HAP-1 (cell line): ENCODE measurements at places on chromosomes 6 and 20.

- no peak for DNase-seq
Measured at GRCh38 chr20:44597516-44597915, 15.1 kb downstream of the PKIG start.

GRCh38 chr20:54494303-54495006 lies 19.1 kb downstream of the DOK5 start:
- DNase-seq: no peak

DNA sequence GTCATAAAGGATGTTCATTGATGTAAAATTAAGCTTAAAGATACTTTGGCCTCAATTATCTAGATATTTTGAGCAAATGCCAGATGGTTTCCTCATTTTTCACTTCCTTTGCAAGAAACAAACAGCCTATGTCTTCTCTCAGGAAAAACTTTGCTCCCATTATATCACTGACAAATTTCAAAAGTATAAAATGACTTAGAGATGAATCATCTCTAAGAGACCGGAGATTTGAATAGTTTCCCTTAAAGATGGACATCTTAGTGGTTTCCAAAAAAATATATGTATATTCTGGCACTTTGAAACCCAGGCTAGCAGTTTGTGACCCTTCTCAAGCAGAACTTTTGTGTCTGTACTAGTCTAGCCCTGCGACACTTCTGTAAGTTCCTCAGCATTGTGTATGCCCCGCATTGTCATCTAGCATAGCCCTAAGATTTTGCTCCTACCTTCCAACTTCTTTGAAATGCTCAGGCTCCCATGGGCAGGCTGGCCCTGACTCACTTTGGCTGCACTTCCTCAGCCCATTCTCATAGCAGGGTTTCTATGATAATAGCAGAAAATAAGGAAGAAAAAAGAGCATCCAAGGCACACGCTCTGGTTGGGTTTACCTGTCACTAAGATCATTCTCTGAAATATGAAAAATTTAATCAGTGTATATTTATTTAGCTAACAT lies 25.7 kb upstream of the POU3F2 start:
- DNase-seq: no peak

GRCh38 chr6:163583558-163583957 lies 169.0 kb downstream of the QKI start:
- DNase-seq: no peak

DNA sequence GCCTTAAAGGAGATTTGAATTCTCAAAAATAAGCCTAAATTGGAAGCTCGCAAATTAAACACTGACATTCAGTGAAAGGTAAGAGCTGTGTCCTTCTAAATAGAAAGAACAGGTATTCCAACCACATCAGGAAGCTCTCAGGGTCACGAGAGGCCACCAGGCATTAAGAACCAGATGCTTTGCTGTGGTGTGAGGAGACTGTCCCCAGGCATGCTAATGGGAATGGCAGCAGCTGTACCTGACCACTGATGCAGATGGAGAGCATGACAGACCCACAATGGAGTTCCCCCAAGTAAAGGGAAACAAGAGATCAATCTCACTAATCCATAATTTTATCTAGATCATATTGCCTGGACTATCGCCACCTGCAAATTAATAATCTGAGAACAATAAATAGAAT lies 658.9 kb upstream of the NOX3 start:
- no peak for DNase-seq
